Fibroblast of the aortic adventitia (primary cell): ENCODE measurements at places on chromosomes 7 and 10. TPM values are rescaled to one million over a fixed set of nuclear protein-coding genes. Genes with fewer than 3 reads are reported as not detected.

Gene SEC23IP
- 51.2 and 119 TPM in 2 replicates for total RNA-seq

Gene VAX1
- not detected in 2 replicates for total RNA-seq

Gene LBX1
- 0.08 TPM in 1 of 2 replicates, not detected in the other for total RNA-seq

Gene OGDHL
- total RNA-seq: under 0.01 and 0.57 TPM in 2 replicates

Gene ANXA8L1
- total RNA-seq: 1.2 TPM in 1 of 2 replicates, not detected in the other

Gene PDK4
- total RNA-seq: 0.72 and 4.5 TPM in 2 replicates

Gene AOAH
- total RNA-seq: 0.74 TPM in 1 of 2 replicates, not detected in the other
